PC-3 (cell line): ENCODE measurements at places on chromosomes 11 and 22.

DNA sequence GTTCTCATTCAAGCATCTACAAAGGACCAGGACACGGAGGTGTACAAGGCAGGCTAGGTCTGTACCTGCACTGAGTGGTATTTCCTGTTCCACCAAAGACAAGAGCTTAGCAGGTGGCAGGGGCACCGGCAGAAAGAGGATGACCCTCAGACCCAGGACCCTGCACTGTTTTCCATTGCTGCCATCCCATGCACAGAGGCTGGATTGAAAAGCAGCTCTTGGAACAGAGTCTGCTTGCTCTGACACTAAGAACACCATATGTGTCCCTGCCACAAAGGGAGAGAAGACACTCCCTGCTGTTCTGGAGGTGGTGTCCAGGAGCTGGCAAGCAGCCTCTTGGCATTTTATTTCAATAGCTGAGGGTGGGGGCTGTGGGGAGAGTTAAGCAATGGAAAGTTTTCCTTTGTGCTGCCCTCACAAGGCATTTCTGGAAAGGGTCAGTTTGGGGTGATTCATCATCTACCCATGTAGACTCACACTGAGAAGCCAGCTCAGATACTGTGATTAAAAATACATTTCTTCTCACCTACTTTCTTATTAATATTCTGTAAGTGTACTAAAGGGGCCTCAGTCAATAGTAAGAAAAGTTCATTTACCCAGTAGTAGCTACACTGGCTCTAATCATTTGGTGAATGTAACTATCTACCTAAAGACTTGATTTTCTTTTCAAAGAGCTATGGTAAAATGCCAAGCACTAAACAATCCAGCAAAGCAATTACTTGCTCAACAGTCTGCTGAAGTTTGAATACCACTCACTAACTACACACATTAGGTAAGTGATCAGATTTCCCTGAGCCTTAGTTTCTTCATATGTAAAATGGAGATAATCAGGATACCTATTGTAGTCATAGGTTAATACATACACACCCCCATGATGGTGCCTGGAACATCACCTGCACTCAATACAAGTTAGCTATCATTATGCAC lies 55.2 kb downstream of the SLC1A2 start:
- DNase-seq: peak; percentile 87

DNA sequence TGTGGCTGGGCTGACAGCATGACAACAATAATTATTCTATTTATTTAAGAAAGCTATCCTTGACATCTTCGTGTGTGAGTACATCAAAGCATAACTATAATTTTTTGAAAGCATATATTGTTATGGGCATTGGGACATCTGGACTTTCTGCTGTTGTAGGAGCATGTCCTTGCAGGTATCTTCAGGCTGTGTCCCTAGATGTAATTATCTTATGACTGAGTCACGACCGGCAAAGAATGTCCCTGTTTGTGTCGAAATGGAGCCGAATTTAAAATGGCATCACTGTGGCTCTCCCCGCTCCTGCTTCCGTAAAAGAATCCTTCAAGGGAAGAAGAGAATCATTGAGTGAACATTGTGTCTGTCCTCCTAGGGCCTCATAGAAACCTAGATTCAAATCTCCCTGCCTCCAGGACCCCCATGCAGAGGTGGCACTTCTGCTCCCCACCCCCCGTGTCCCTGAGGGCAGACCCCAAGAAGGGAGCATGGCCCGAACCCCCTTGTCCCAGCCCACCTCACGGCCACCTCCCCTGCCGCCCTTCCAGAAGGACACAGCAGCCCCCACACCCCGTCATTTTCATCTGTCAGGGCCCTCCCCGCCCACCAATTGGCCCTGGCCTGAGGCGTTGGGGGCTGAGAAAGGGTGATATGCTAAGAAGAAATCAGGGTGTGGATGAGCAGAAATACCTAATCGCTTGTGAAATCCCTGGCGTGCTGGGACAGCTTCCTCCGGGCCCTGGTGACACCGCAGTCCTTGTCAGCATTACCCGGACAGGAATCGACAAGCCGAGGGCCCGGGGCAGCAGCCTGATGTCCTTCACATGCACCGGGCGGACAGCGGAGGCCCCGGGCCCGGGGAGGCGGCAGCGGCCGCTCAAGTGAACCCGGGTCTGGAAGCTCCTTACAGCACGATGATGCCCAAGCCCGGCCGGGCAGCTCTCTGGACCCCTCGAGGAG lies 48.6 kb upstream of the SLC22A12 start:
- DNase-seq: no peak

- DNase-seq: no peak
Measured at GRCh38 chr22:35971456-35972119, 57.0 kb downstream of the RBFOX2 start.

- DNase-seq: no peak
Measured at GRCh38 chr11:2287091-2287490, 14.6 kb downstream of the C11orf21 start.

- no peak for DNase-seq
Measured at GRCh38 chr11:71212871-71213559, 39.4 kb downstream of the SHANK2 start.

DNA sequence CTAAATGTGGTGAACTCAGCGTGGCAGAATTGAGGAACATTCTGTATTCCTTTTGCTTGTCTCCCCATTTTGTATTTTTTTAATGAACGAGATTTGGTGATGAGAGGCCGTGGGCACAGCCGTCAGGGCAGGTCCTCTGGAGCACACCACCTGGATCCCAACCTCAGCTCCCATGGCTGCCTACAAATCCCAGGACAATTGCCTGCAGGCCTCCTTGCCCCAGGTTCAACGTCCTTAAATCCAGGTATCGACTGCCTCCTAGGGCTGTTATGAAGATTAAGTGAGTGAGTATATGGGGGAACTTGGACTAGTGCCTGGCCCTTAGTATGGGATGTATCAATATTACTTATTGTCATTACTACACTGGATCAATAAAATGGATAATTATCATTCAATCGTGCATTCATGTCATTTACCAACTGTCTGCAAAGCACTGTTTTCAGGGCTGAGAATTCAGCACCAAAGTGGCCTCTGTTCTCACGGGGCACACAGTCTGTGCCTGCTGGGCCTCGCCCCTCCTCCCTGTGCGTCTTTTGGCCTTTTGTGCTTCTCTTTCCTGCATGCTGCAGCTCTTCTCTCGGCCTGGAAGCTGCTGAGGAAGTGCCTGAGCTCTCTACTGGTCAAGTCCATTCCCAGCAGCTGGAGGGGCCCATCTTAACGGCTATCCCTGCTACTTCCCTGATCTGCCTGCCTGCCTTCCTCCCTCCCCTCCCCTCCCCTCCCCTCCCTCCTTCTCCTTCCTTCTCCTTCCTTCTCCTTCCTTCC lies 1343.7 kb downstream of the BRD1 start:
- DNase-seq: no peak

- DNase-seq: no peak
Measured at GRCh38 chr11:79512706-79513469, 72.1 kb upstream of the TENM4 start.

DNA sequence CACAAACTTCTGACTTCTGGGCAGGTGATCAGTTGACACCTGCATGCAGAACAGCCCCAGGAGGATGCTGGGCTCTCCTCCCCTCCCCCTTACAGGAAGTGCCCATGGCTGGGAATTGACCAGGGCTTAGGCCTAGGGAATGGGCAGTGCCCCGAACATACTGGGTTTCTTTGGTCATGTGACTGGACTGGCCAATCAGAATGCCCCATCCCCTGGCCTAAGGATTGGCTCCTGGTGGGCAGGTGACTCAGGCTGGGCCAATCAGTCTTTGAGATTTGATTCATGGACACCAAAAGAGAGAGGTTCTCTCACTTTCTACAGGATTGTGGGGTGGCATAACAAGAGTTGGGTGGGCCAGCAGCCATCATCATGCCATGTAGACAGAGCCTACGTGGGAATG lies 37.1 kb downstream of the MCM5 start:
- DNase-seq: peak; percentile 32

DNA sequence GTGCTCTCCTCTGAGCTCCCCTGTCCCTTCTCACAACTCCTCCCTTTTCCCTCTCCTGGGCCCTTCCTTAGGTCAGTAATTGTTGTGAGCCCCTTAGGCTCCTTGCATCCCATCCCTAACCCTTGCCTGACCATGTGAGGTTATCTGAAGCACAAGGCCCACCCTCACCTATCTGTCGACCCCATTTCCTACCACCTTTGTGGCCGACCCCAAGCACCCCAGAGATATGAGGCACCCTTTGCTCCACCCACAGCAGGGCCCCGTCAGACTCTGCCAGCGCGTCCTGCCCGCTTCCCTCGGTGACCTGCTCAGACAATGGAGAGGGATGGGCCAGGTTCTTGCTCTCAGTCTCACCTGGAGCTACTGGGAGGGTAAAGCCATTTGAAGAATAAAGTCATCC lies 1.3 kb downstream of the GNG3 start:
- DNase-seq: no peak

DNA sequence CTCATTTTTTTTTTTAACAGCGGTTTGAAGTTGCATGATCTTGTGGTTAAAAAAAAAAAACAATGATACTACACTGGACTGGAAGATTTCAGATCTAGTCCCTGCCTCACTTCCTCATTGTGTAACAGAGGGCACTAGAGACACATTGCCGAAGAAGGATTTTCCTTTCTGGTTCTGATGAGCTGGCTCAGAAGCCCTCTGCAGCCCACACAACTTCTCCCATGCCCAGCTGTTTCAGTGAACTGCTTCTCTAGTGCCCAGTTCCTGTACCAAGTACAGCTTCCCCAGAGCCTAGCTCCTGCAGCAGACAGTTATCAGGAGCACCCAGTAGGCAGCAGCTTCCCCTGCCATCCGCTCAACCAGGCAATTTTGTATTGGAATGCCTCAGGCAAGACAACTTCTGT lies 29.5 kb upstream of the ANO5 start:
- no peak for DNase-seq

DNA sequence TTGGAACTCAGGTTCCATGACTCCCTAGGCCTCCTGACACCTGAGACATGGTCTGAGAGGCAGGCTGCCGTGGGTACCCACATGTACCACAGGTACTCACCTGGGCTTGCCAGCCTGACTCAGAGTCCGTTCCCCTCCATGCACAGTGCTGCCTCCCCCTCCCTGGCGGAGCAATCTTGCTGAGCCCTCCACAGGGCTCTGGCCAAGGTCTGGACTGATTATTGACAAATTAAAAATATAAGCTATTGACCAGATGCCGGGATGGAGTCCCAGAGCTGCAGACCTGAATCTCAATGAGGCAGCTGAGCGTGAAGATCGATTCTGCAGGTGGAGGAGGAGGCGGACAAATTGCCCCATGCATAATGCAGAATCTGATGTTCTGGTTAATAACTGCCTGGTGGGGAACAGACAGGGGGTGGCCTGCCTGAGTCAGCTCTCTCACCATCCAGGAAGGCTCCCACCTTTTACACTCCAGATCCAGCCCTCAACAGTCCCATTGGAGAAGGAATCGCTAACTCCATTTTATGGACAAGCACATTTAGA lies 422.7 kb downstream of the MIAT start:
- no peak for DNase-seq

GRCh38 chr11:120121336-120121735 lies 16.6 kb downstream of the TRIM29 start:
- peak; percentile 93 for DNase-seq

DNA sequence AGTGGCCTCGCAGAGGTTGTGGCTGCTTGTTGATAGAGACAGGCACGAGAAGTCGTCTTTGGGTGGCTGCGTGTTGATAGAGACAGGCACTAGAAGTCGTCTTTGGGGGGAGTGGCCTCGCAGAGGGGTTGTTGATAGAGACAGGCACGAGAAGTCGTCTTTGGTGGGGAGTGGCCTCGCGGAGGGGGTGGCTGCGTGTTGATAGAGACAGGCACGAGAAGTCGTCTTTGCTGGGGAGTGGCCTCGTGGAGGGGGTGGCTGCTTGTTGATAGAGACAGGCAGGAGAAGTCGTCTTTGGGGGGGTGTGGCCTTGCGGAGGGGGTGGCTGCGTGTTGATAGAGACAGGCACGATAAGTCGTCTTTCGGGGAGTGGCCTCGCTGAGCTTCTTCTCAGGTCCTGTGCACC lies 328.8 kb downstream of the TBC1D22A start:
- no peak for DNase-seq

DNA sequence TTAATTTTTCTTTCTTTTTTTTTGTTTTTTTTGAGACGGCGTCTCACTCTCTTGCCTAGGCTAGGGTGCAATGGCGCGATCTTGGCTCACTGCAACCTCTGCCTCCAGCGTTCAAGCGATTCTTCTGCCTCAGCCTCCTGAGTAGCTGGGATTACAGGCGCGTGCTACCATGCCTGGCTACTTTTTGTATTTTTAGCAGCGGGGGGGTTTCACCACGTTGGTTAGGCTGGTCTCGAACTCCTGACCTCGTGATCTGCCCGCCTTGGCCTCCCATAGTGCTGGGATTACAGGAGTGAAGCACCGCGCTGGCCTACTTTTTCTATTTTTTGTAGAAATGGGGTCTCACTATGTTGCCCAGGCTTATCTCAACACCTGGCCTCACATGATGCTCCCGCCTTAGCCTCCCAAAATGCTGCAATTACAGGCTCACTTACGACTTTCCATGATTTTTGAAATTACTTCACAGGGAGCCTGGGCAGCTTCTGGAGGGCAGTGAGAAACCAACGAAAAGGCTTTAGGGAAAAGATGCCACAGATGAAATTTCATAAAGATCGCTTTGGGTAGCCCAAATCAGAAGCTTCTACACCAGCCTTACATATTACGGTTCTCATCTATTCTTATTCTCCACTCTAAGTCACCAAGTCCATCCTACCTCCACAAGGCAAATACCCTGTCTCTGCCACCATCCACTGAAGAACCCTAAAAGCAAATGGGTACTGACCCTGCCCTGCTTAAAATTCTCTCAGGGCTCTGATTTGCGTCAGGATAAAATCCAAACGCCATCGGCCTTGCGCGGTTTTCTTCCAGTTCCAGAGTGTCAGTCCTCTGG lies 866 bp upstream of the RRM1 start:
- no peak for DNase-seq

- DNase-seq: no peak
Measured at GRCh38 chr22:29475550-29475949, 4.5 kb upstream of the NEFH start.

- DNase-seq: no peak
Measured at GRCh38 chr22:28331695-28332094, 347.9 kb downstream of the TTC28 start.

GRCh38 chr22:45009606-45010531 lies at the start of gene PHF21B:
PHF21B (minus strand) TSS chr22:45010005; CDS start chr22:45009549, 456 bp downstream.
- DNase-seq: no peak
